ENCODE measurements at places on chromosomes 5 and 9.

- DNase-seq = no peak
Measured at GRCh38 chr9:16441791-16442190, 428.7 kb downstream of the BNC2 start.

GRCh38 chr5:20601678-20602100 lies 613.7 kb upstream of the CDH18 start:
- DNase-seq = no peak

GRCh38 chr9:87880683-87881082 lies 2.0 kb upstream of the SPATA31E1 start:
- DNase-seq = no peak

GRCh38 chr5:118679264-118679940 lies 308.9 kb downstream of the DTWD2 start:
- DNase-seq = no peak

GRCh38 chr9:92798358-92798757 lies 33.7 kb upstream of the BICD2 start:
- no peak for DNase-seq

DNA sequence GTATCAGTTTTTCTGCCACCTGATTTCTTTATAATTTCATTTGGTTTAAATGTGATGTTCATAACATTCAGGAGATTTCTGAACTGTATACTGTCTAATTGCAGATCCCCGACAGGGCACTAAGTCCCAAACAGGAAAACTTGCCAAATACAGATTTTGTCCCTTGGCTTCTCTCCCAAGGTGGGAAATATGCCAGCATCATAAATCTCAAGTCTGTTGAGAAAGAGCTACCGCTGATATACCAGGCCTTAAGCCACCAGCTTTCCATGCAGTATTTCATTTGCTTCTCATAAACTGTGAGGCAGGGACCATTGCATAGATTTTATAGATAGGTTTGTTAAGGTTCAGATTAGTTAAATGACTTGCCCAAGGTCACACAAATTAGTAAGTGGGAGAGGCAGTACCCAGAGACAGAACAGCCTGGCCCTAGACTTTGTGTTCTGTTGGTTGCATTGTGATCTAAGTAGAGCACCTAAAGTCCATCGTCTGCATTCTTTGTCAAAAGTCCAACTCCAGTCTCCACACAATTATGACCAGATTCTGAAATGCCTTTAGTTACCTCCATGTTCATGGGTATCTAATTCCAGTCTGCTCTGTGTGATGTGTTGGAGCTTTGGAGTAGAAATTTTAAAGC lies 16.2 kb downstream of the GPR21 start:
- no peak for DNase-seq

GRCh38 chr5:159456722-159457465 lies 126.6 kb upstream of the IL12B start:
- no peak for DNase-seq

GRCh38 chr5:172113036-172113435 lies 75.0 kb downstream of the STK10 start:
- peak; percentile 42 for DNase-seq

DNA sequence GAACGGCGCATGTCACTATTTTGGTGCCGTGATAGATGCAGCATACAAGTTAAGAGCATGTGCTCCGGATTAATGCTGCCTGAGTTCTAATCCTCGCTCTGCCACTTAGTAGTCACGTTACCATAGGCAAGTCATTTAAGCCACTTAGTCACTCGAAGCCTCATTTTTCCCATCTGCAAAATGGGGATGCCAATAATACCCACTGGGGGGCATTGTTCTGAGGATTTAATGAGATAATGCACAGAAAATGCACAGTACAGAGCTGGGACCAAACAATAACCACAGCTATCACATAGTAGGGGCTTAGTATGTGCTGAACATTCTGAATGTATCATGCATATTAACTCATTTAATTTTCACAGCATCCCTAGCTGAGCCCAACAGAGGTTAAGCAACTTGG lies 9.1 kb downstream of the NIPAL4 start:
- DNase-seq = no peak

DNA sequence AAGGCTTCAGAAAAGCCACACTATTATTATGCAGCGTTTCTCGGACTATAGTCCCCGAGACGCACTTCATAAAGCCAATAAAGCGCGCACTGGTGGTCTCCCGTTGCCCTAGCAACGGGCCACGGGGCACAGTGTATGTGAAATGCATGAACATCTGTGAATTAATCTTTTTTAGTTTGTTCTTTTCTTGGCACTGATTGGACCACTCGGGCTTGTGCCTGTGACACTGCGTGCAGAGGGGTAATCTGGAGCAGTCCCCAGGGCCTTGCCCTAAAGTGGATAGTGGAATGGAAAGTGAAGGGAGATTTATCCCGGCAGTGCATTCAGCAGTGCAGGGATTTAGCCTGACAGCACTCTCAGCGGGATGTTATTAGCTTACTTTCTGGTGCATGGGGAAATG lies 92.1 kb downstream of the TLE4 start:
- DNase-seq = no peak

DNA sequence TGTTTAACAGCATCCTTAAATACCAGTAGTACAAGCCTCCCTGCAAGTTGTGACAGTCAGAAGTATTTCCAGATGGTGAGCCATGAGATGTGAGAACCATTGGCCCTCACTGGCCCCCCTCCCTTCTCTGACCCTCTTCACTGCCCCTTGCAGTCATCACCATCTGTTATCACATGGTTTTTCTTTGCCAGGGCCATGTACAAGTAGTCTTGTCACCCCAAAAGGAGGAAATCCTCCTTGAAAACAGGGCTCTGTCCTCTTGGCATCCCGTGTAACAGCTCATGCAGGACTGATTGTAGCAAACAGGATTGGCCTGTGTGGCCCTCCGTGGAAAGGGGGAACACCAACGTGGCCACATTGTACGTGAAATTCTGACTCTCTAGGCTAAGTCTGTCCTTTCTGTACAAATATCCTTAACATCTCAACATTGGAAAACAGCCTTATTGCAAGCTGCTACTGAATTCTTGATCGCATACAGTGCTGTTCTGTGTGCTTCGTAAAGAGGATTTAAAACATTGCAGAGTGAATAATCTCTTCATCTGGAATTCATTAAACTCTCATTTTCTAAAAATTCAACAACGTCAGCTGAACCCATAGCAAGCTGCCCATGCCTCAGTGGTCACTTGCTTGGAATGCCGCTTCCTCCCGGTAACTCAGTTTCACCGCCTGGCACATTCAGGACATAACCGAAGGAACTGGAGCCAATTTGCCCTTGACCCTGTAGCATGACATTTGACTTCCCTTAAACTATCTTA lies 171.7 kb downstream of the ATPSCKMT start:
- no peak for DNase-seq

DNA sequence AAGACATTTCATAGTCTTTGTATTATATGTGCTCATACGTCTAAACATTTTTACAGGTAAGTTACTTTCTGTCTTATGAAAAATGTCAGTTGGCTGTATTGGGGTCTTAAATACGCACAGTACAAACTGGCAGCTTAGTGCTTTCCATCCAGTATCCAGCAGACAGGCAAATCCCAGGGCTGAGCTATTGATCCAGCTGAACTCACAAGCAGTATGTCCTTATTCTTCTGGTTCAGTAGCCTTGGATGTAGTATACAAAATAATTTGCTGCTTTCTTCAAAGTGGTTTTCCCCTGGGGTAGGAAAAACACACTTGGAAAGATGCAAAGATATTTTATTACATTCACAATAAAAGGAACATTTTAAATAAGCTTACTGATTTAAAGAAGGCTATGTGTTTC lies 617.2 kb downstream of the NR2F1-AS1 start:
- no peak for DNase-seq

DNA sequence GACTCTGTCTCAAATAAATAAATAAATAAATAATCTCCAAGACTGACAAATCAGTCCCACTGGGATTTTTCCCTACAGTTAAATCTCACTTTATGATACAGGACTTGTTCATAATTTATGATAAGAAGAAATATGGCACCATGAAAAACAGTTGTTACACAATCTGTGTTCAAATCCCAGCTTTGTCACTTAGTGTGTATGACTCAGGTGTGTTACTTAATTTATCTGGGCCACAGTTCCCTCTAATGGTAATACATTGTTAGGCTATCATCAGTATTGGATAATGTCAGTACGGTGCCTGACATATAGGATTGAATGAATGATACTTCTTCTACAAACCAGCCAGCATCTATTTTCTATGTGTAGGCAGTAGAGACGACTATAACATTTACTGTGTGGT lies 23.1 kb downstream of the SLC36A3 start:
- DNase-seq = no peak

GRCh38 chr9:91503673-91504081 lies 80.0 kb upstream of the NFIL3 start:
- DNase-seq = no peak

GRCh38 chr9:28999806-29000205 lies 1426.5 kb upstream of the C9orf72 start:
- DNase-seq = no peak

GRCh38 chr9:126261584-126262356 lies 64.9 kb upstream of the MVB12B start:
- DNase-seq = no peak

DNA sequence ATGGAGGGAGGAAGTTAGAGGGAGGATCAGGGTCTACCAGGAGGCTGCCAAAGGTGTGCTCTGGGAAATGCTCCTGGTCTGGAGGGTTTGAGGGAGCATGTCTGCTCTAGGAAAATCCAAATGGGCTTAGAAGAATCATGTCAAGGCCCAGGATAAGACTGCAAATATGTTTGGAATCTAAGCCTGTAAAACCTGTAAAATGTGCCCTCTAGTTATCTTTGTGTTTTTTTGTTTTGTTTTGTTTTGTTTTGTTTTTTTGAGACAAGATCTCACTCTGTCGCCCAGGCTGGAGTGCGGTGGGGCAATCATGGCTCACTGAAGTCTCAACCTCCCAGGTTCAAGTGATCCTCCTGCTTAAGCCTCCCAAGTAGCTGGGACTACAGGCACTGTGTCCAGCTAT lies 135.4 kb downstream of the FGF1 start:
- no peak for DNase-seq

- no peak for DNase-seq
Measured at GRCh38 chr9:87570000-87570908, 72.6 kb downstream of the DAPK1 start.

DNA sequence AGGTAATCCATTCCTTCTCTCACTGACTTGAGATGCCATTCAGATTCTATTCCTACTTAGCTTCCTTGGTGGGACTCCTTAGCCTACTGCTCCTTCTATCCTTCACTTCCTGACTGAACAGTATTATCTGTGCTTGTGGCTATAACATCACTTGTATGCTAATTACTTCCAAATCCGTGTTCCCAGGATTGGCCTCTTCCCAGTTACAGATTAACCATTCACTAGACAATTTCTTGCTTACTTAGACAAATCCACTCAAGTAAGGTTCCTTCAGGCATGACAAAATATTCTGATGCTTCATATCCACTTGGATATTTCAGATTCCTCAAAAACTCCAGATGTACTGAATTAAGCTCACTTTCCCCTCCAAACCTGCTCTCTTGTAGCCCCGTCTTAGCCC lies 18.3 kb downstream of the LIFR start:
- DNase-seq = no peak

GRCh38 chr5:59532979-59533729 lies 360.4 kb downstream of the PDE4D start:
- no peak for DNase-seq

Data from activated CD8-positive, alpha-beta memory T cell treated with anti-CD3 and anti-CD28 coated beads for 1 hour (primary cell).